Muscle of arm (tissue), 14 donors: ENCODE measurements at places on chromosomes 7 and 10.

DNA sequence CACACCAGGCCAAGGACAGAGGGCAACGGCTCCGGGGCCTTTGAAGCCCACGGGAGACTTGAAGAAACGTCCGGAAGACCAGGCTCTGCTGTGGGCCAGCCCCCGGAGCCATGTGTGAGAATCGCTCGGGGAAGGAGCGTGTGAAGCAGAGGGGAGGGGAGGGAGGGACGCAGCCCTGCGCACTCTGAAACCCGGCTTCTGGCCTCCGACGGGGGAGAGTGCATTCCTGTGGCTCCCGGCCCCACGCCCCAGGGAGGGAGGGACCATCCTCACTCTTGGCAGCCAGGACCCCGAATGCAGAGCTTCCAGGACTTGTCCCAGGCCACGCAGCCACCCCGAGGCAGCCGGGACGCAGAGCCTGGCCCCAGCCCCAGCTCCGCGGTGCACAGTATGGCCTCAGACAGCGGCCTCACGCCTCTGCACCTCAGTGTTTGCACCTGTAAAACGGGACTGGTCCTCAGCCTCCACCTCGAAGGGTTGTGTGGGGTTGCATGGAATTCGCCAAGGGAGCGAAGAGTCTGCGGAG is 67.4 kb downstream of the PDGFA start:
- DNase-seq = no peak

DNA sequence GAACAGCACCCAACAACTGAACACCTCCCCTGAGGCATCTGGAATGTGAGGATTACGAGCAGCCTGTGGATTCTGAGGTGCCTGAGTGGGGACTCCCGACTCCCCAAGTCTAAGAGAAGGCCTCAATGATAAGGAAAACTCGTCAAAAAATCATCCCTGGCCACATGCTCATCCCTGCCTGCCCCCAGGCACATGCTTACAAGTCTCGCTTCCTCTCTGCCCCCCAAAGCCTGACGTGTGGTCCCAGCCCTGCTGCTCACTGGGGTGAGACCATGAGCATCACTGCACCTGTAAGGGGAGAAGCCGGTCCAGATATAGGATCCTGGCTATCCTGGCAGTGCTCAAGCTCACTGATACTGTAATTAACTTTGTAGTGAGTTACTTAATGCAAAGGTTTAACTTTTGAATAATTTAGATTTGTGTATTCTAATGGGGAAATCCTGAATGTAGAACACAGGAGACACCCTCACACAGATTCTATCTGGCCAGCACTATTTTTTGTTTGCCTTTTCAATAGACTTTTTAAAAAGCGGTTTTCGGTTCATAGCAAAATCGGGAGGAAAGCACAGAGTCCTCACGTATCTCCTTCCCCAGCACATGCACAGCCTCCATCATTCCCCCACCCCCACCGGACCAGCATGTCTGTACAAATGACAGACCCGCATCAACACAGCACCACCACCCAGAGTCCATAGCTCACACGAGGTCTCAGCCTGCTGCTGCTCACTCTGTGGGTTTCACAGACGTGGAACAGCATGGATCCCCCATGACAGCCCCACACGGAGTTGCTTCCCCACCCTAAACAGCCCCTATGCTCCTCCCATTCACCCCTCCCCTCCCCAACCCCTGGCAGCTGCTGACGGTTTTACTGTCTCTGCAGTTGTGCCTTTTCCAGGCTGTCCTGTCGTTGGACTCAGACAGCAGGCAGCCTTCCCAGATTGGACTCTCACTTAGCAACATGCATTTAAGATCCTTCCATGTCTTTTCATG is 167.9 kb downstream of the DIP2C start:
- peak; percentile 77 for DNase-seq

GRCh38 chr7:114653364-114654088 is 238.9 kb downstream of the FOXP2 start:
- DNase-seq = no peak

DNA sequence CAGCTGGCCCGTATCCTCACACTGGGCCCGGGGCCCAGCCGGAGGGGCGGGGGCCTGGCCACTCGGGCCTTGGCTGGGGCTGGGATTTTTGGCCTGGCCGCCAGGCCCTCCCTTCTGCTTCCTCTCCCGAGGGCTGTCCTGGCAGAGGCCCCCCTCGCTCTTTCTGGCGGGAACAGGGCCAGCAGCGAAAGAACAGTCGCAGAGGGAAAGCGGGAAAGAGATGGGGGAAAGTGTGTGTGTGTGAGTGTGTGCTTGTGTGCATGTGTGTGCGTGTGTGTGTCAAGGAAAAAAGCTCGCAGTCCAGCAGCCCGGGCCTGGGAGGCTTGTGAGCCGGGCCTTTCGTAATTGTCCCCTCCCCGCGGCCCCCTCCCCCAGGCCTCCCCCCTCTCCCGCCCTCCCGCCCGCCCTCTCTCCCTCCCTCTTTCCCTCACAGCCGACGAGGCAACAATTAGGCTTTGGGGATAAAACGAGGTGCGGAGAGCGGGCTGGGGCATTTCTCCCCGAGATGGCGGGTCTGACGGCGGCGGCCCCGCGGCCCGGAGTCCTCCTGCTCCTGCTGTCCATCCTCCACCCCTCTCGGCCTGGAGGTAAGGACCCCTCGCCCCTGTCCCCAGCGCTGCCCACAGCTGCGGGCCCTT is at the start of gene ELN:
Gene ELN, plus strand, starts transcription at position 491 of the 638 bp plus-strand sequence. Its CDS starts 15 bp downstream, at position 506.
- DNase-seq = peak; percentile 91

DNA sequence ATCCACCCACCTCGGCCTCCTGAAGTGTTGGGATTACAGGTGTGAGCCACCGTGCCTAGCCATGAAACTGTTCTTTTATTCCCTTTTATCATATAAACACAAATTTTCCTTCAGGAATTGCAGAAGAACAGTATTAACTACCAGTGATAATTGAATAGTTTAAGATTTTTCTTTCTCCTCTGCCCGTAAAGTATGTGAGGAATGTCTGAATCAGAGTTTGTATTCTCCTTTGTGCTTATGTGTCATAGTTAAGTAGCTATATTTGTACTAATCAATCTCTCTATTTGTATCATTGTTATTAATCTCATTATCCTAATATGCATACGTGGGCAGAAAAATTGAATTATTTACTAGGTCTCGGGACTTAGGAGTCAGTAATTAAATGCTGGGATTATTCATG is 83.6 kb downstream of the ZNF277 start:
- no peak for DNase-seq

- DNase-seq = no peak
Observed at GRCh38 chr10:97737770-97738265, 890 bp downstream of the ZFYVE27 start.

DNA sequence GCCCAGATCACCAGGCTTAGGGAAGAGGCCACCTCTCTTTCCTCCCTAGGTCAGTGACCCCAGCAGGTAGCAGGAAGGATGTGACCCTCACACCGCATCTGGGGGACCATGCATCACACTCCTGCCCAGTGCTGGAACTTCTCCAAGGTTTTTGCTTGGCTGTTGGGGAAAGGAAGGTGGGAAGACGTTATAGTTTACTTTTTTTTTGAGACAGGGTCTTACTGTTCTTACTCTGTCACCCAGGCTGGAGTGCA is 8.6 kb downstream of the ZCCHC24 start:
- no peak for DNase-seq
